ENCODE measurements at places on chromosomes 11 and 22.

DNA sequence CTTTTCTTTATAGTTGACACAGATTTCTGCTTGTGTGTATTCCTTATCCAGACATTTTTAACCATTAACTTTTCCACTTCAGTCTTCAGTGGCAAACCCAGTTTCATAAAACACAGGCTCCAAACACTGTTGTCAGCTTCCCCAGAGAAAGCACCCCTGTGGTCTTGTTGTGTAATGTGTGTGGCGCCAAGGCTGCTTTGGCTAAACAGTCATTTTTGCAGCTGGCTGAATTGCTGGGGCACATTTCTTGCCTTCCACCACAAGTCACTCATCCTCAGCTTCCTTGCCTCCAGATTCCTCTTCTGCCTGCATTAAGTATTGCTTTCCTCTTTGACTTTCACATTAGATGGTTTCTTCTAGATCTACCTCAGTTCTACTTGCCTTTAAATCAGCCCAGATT lies 40.5 kb downstream of the ARHGAP1 start:
- DNase-seq, result no peak

GRCh38 chr11:9973921-9974320 lies 310.0 kb downstream of the SWAP70 start:
- DNase-seq, result no peak

- no peak for DNase-seq
Measured at GRCh38 chr11:106311531-106312230, 234.2 kb downstream of the AASDHPPT start.

- DNase-seq, result no peak
Measured at GRCh38 chr11:94545264-94546161, 1.8 kb downstream of the FUT4 start.

DNA sequence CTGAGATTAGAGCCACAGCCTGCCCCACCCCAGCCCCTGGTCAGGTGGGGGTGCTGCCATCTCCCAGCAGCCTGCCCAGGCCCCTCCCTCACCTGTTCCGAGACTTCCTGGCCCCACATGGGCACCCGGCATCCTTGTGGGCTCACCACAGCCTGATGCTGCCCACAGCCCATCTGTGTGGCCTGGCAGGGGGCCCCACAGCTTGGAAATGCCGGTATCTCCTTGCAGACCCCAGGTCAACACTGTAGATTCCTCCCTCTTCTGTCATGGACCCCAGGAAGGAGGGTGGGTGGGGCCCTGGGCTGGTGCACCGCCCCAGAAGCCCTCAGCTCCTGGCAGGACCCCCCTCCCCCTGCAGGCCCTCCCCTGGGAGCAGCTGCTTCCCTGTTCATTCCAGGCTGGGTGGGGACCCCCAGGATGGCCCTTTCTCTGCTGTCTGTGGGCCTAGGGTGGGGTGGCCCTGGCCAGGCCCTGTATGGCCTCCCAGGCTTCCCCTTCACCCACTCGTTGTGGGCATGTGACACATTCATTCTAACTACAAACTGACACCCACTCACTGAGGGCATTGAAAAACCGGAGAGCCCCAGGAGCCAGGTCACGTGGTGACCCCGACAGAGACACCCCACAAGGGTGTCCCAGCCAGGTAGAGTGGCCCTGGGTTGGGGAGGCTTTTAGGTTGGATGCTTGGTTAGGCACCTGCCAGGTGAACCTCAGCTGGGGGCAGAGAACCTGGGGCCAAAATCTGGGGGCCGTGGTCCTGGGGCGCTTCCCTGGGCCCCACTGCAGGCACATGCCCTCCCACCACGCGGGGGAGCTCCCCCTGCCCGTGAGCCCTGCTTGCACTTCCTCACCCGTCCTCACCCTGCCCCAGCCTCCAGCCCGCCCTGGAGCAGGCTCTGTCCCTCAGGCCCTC lies 44.1 kb upstream of the CCDC188 start:
- DNase-seq, result peak; percentile 55

DNA sequence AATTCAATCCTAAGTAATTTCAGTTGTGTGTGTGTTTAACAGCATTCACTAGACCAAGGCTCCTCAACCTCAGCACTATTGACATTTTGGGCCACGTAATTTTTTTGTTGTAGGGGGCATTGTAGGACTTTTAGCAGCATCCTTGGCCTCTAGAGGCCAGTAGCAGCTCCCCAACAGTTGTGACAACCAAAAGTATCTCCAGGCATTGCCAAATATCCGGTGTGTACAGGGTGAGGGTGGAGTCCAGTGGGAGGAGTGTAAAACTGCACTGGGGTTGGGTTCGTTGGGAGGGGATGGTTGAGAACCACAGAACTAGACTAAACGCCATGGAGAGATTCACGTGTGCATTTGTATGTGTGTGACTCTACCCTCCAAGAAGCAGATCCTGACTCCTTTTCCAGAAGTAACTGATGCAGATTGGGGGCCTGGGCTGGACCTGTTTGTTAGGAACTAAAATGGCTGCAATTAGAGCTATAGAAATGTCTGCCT lies 5.9 kb upstream of the PHF21A start:
- peak; percentile 54 for DNase-seq

DNA sequence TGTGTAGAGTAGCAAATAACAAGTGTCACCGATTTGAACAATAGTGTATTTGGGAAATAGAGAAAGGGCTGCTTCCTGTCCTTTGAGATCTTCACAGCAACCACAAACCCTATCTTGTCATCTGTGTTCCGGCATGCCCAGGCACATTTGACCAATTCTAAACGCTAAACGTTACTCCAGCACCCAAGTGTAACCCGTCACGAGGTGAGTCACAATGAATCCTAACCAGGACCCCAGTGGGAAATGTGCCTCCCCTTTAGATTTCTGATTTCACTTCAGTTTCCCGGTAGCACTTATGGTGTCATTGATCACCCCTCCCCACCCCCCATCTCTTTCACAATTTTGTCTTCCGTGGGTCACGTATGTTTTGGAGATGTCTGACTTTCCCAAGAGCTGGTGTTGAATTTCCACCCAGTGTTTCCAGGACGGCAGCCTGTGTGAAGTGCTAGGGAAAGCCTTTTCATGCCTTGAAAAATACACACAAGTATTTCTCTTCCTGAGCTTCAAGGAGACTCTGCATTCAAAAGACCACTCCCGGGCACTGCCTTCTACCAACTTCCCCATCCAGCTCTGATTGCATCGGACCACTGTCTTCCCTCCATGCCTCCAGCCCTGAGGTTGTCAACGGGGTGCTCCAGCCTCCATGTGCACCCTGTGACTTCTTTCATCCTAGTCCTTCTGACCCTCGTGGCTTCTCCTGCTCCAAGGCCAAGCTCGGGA lies 10.5 kb upstream of the C11orf24 start:
- DNase-seq, result peak; percentile 68

DNA sequence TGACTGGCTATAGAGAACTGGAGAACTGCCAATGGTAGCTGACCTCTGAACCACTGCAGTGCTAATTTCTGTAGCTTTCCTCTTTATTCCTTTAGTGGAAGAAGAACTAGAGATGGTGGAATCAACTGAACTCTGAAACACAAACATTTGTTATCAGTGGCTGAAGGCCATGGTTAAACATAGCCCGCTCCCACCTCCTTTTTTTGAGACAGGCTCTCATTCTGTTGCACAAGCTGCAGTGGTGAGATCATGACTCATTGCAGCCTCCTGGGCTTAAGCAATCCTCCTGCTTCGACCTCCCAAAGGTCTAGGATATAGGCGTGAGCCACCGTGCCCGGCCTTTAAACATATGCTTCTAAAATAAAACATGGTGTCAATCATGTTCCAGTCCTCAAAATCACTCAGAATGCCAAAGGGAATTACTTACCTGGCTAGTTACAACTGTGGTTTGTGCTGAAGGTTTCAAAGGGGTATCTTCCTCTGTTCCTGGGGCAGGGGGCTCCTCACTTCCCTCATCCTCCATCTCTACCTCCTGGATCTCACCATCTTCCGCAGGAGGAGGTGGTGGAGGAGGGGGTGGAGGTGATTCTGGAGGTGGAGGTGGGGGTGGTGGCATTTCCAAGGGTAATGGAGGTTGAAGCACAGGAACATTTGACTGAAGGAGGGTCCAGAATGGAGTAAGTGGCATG lies 9.0 kb upstream of the AGBL2 start:
- no peak for DNase-seq

- peak; percentile 72 for DNase-seq
Measured at GRCh38 chr11:63536669-63537292, at the start of gene PLAAT4. PLAAT4 (plus strand) TSS chr11:63536808; CDS start chr11:63536869, 61 bp downstream.

DNA sequence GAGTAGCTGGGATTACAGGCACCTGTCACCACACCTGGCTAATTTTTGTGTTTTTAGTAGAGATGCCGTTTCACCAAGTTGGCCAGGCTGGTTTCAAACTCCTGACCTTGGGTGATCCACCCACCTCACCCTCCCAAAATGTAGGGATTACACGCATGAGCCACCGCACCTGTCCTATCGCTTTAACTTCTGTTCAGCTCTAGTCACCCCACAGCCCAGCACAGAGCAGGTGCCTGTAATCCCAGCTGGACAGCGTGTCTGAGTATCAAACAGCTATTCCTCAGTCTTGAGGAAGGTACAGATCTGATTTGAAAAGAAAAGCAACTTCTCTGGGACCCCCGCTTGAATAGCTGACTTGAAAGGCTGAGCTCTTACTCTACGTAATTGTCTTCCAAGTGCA lies 149.1 kb downstream of the CTTN start:
- no peak for DNase-seq

DNA sequence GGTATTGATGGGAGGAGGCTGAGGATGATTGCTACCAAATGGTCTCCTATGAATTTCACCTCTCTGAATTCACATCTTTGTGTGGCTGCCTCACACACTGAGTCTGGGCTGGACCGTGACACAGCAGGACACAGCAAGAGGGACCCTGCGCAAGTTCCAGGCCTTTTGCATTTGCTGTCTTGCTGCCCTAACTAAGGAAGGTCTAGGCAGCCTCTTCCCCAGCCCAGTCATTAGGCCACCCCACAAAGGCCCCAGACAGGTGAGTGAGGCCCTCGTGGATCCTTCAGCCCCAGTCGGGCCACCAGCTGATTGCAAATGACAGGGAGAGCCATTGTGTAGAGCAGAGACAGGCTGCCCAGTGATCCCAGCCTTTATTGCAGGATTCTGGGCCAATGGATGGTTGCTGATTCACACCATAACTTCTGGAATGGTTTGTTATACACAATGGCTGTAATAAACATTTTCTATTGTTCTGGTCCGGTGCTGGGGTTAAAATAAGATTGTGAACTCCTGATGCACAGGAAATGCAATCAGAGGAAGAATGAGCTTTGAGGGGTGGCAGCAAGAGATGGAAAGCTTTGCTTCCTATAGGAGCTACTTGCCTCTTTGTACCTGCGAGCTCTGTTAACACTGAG lies 28.5 kb upstream of the CSNK2A3 start:
- DNase-seq, result no peak

- DNase-seq, result no peak
Measured at GRCh38 chr22:41106122-41106968, 14.0 kb downstream of the EP300 start.

All from GM10248 (cell line).